ENCODE measurements at places on chromosomes 12 and 14.

- DNase-seq: peak; percentile 66
Observed at GRCh38 chr12:54917001-54917488, 62.7 kb downstream of the MUCL1 start.

DNA sequence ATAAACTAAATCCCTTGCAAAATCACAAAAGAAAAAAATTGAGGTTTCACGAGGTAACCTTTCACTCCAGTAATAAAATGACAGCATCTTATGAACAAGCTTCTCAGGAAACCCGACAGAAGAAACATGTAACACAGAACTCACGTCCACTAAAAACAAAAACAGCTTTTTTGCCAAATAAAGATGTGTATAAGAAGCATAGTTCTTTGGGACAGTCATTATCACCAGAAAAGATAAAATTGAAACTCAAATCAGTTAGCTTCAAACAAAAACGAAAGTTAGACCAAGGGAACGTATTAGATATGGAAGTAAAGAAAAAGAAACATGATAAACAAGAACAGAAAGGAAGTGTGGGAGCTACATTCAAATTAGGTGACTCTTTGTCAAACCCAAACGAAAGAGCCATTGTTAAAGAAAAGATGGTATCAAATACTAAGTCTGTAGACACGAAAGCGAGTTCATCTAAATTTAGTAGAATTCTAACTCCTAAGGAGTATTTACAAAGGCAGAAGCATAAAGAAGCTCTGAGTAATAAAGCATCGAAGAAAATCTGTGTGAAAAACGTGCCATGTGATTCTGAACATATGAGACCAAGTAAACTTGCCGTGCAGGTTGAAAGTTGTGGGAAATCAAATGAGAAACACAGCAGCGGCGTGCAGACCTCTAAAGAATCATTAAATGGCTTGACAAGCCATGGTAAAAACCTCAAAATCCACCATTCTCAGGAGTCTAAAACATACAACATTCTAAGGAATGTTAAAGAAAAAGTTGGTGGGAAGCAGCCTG lies 25.8 kb downstream of the RESF1 start:
- DNase-seq: no peak

GRCh38 chr12:81354327-81354932 lies 276.6 kb downstream of the ACSS3 start:
- DNase-seq: no peak

DNA sequence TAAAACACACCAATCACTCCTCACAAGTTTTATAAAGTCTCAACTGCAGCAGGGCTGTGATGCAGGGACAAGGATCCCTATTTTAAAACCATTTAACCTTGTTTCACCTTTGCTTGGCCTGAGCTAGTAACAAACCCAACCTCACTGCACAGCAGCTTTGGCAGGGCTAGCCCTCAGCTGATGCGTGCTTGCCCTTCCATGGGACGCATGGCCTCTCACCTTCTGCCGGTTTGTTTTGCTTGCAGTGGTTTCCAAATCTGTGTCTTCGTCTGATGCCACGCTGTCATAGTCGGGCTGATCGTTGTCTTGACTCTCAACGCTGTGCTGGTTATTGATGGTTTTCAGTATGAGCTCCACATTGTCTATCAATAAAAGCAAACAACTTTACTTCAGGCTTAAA lies 43.3 kb downstream of the GIT2 start:
- no peak for DNase-seq

DNA sequence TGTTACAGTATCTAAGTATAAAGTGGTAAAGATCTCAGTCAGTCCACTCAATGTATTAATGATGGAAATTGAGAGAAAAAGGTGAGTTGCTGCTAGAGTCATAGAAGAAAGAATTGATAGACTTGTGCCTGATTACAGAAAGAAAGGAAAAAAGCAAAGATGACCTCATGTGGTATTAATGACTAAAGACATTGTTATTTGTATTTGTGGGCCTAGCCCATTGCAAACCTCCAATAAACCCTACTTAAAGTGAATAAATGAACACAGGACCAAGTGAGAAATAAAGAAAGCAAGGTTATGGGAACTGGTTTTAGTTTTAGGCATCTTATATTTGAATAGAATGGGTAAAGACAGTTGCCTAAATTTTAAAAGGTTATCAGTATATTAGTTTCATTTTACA lies 105.5 kb downstream of the SYT1 start:
- DNase-seq: no peak

DNA sequence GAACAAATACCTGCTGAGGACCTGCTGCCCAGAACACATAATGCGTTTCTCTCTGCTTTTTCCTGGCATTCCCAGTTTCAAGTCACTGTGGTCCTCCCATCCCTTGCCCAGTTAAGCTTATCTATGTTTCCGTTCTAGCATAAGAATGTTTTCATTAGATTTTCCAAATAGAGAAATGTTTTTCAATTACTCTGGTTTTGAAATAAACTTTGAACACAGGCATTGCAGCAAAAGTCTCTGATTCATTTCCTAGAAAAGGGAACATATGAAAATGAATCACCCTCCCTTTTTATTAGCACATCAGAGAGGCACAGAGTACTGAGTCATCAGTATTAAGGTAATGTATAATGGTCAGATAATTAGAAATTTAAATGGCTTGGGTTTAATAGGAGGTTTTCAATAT lies 201.1 kb upstream of the TMEM260 start:
- no peak for DNase-seq

GRCh38 chr12:95474660-95474958 lies 657 bp downstream of the METAP2 start:
- no peak for DNase-seq

- DNase-seq: no peak
Observed at GRCh38 chr12:85017133-85017532, 18.9 kb downstream of the TSPAN19 start.

DNA sequence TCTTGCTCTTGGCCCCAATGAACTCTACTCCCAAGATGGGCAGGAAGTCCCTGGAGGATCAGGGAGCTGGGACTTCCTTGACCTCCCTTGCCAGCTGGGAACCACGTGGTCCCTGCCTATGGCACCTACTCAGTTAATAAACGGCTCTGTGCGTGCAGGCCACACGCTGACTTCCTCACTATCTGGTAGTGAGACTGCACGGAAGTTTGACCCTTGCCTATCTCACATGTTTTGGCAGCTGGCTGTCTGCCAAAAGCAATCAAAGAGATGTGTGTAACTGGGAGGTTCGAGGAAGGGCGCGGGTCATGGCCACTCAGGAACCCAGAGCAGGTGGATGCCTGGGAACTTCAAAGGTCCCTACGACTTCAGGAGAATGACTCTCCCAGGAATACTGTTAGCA lies 57.9 kb downstream of the RFLNA start:
- DNase-seq: no peak

DNA sequence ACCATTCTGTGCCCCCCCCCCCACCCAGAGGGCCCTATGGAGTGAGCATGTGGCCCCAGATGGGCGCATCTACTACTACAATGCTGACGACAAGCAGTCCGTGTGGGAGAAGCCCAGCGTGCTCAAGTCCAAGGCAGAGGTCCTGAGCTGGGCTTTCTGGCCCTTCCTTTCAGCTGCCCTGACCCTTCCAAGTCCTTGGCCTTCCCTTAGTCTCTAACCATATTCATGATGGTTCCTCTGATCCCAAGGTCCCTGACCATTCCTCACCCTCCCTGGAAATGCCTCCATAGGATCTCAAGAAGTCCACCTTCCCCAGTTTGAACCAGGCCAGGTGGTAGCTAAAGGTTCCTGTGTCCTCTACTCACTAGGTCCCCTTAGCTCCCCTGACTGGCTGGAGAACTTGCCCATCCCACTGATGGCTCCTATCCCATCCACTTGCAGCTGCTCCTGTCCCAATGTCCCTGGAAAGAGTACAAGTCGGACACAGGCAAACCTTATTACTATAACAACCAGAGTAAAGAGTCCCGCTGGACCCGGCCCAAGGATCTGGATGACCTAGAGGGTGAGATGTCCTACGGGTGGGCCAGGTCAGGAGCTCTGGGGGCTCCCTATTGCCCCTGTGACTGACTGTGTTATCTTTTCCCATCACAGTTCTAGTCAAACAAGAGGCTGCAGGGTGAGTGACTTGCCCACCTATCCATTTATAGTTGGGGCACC lies 9.8 kb downstream of the PRPF40B start:
- DNase-seq: no peak

DNA sequence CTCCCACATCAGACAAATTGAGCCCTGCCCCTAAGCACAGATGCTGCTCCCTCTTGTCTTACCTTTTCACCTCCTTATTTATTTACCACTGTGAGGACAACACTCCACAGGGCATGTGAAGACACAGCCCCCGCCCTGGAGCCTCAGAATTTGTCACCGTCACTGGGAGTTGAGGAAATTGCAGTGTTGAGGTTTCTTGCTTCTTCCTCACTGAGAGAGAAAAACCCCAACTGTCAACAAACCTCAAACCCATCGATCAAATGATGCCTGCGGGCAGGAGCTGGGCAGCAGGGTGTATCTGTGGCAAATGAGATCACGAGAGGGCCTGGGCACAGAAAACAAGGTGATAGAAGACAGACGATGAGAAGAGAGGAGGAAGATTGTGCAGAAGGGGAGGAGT lies 30.5 kb upstream of the PLEKHG3 start:
- no peak for DNase-seq

DNA sequence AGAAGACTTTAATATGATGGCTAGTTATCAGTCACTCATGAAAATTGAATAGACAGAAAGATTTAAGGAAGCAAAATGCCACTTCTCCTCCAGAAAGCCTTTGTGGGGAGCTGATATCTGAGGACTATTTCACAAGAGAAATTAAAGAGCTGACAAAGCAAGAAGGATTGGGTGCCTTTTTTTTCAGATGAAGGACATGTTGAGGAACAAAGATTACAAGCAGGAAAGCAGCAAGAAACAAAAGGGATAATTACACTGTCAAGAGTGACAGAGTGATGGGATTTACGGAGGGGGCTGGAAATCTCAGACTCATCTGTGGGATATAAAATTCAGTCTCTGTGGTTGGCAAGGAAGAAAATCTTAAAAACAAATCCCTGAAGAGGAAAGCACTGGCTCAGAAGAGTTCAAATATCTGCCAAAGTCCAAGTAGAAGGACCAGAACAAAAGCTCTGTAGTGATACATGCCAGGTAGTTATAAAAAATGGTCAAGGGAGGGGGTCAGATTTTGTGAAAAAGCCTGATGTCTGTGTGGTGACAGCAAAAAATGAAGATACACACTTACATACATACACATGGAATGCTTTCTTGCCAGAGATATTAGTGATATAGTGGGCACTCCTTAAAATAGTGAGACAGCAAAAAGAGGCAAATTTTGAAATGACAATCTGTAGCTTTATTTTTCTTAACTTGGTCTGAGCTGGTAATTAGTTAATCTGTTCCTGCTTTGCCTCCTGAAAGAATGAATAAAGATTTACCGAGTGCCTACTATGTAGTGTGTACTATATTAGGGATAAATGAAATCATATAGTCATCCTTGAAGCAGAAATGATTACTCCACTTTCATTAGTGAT lies 62.9 kb downstream of the EPS8 start:
- no peak for DNase-seq

DNA sequence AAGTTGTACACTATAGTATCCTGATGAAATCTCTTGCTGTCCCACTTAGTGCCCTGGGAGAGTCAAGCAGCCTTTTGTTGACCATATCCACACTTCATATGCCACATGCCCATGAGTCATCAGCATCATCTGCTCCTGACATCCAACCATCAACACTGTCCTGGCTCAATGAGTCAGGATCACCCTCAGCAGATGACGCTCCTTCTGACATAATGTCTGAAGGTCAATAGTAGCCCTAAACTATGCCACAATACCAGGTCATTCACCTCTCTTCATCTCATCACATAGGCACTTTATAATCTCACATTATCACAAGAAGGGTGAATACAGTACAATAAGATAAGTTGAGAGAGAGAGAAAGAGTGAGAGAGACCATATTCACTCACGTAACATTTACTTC lies 369.0 kb upstream of the FAR2 start:
- DNase-seq: no peak

DNA sequence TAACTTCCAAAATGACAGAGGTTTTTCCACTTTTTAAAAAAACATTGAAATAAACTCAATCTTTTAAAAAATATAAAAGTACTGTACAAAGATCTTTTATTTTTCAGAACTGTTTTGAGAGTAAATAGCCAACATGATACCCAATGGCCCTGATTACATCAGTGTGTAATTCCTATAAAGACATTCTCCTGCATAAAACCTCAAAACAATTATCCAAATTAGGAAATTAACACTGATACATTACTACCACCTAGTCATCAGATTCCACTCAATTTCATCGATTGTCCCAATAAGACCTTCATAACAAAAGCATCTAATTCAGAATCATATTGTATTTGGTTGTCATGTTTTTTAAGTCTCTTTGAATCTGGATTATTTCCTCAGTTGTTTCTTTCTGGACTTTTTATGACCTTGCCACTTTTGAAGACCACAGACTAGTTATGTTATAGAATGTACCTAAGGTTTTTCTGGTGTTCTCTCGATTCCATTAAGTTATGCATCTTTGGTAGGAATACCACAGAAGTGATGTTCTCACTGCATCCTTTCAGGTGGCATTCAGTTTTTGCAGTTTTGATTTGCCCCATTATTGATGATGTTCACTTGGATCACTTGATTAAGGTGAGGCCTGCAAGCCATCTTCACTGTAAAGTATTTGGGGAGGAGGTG lies 4.0 kb upstream of the YEATS4 start:
- no peak for DNase-seq

DNA sequence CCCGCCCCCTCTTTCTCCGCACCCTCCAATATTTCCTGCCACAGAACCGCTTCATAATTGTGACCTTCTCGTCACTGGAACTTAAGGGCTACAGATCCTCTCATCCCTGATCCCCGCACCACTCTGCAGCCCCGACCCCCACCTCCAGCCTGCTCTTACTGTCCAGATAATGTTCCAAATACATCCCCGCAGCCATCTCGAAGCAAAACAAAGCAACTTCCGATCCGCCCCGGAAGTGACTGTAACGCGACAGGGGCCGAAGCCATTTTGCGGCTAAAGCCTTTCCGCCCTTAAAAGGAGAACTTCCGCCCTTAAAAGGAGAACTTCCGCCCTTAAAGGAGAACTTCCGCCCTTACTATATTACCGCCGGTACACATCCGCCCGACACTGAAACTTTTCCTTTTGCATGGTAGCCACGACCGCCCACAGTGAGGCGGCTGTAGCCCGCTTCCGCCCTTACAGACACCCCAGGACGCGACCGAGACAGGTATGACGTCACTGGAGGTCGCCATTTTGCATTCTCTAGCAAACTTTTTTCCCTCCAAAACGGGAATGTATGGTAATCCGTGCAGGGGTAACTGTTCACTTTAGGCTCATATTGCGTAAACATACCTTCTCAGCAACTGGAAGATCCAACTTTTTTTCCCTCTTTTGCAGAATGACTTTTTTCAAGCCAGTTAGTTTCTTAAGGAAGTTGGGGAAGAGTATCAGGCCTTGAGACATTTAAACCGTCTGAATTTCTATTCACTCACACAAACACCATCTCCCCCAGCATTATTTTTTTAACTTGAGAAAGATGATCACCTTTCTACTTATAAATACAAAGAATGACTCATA lies at the start of gene ING4:
Gene ING4 (minus strand): TSS at position 214 of the 837 bp plus-strand sequence. CDS start 18 bp downstream, at position 196.
- DNase-seq: peak; percentile 99

GRCh38 chr14:89185919-89186855 lies 230.8 kb downstream of the FOXN3 start:
- DNase-seq: no peak

Data from posterior cingulate gyrus (tissue), 11 donors.